Central memory CD8-positive, alpha-beta T cell (primary cell): ENCODE measurements at places on chromosomes 12 and 14.

GRCh38 chr12:114012744-114013431 lies 46.8 kb upstream of the RBM19 start:
- no peak overlapping the region for H3K4me3 ChIP-seq
- no peaks in the 10 kb centered on the region for H3K36me3 ChIP-seq
- DNase-seq, result no peak
- peaks cover 23% of the 10 kb centered on the region for H3K27me3 ChIP-seq
- H3K27ac ChIP-seq, result no peak overlapping the region

- no peaks in the 10 kb centered on the region for H3K4me1 ChIP-seq
- peaks cover 6% of the 10 kb centered on the region for H3K27me3 ChIP-seq
- no peaks in the 10 kb centered on the region for H3K36me3 ChIP-seq
- peak overlapping the region; percentile 9 for H3K27ac ChIP-seq
- H3K4me3 ChIP-seq, result no peak overlapping the region
- no peak for DNase-seq
Observed at GRCh38 chr12:95204141-95204866, 13.0 kb downstream of the FGD6 start.

DNA sequence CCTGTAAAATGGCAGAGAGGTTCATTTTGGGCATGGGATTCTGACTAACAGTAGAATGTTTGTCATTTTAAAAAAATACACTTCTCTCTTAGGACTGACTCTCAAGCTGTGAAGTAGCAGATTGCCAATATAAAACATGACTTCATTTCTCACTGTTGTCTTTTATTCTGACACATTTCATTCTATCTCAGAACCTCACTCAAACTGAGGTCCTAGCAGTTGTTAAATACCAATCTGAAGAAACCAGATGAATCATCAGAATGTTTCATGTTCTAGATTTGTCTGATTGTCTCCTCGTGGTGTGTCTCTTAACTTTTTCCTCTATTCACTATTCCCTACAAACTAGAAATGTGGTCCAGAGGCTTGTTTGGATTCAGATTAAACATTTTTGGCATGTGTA lies 276.5 kb upstream of the NPAS3 start:
- H3K4me1 ChIP-seq, result no peaks in the 10 kb centered on the region
- no peak for DNase-seq
- H3K27ac ChIP-seq, result no peak overlapping the region
- H3K27me3 ChIP-seq, result no peaks in the 10 kb centered on the region

GRCh38 chr14:105486163-105486973 lies at the start of gene CRIP1:
TSS of gene CRIP1 (plus strand) at chr14:105486886. CDS start at chr14:105487260, 374 bp downstream.
- H3K27me3 ChIP-seq, result no peaks in the 10 kb centered on the region
- peaks cover 72% of the 10 kb centered on the region for H3K36me3 ChIP-seq
- peaks cover 47% of the 10 kb centered on the region for H3K4me1 ChIP-seq
- H3K27ac ChIP-seq, result peak within 1 kb of the TSS; percentile 95

- no peaks in the 10 kb centered on the region for H3K36me3 ChIP-seq
- H3K27ac ChIP-seq, result no peak overlapping the region
- no peak for DNase-seq
- H3K4me3 ChIP-seq, result no peak overlapping the region
Observed at GRCh38 chr14:76101391-76102379, 50.0 kb upstream of the GPATCH2L start.

DNA sequence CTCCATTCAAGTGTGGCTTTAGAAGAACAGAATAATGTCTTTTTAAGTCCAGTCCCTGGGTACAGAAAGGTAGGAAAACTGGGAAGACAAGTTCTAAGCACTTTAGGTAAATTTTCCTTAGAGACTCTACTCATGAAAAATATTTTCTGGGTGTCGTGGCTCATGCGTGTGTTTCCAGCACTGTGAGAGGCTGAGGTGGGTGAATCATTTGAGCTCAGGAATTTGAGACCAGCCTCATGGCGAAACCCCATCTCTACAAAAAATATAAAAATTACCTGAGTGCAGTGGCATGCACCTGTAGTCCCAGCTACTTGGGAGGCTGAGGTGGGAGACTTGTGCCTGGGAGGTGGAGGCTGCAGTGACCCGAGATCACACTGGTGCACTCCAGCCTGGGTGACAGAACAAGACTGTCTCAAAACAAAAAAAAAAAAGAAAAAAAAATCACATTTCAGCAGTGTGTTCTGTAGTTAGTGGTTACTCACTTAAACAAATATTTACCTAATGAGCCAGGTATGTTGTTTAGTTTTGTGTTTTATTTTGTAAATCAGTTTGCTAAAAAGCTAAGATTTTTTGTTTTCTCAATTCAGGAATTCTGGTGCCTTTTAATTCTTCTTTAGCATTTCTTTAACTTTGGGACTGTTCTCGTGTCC lies 52.3 kb upstream of the RD3L start:
- H3K27ac ChIP-seq, result no peak overlapping the region
- H3K4me3 ChIP-seq, result no peak overlapping the region
- peaks cover 2% of the 10 kb centered on the region for H3K36me3 ChIP-seq
- H3K4me1 ChIP-seq, result no peaks in the 10 kb centered on the region
- DNase-seq, result no peak

DNA sequence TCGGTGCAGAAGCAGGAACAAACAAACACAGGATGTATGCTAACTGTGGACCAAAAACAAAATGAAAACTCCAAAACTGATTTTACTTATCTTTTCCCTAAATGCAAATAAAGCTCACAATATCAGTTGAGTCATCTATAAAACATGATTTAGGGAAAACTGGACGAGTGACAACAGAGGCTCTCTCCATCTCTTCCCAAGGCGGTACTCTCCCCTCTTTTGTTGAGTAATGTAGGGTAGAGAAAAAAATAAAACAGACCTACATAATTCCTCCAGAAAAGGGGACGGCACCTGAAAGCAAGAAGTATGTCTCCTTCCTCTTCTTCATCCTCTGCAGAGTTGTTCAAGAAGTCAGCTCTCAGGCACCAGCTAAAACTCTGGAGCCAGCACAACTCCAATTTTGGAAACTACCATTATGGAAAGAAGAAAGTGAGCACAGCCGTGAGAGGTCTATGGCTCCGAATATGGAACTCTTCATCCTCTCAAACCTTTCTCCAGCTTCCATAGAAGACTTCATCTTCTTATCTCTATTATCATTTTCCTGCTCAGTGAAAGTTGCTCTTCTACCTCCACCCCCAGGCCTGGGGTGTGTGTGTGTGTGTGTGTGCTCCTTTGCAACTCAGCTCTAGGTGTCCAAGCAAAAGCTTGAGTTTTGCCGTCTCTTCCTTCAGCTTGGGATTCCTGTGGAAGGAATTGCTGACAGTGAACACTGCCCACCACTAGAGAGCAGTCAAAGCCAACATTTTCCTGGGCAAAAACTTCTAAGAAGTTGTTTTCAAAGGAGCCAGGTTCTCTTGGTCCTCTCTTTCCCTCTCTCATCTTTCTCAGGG lies 155.4 kb downstream of the DIO2 start:
- no peak overlapping the region for H3K27ac ChIP-seq
- no peak overlapping the region for H3K4me3 ChIP-seq
- no peak for DNase-seq
- no peaks in the 10 kb centered on the region for H3K4me1 ChIP-seq
- no peaks in the 10 kb centered on the region for H3K27me3 ChIP-seq

GRCh38 chr12:97837401-97837800 lies 374.8 kb downstream of the RMST start:
- H3K36me3 ChIP-seq, result no peaks in the 10 kb centered on the region
- H3K4me3 ChIP-seq, result no peak overlapping the region
- no peak for DNase-seq
- no peaks in the 10 kb centered on the region for H3K4me1 ChIP-seq
- no peak overlapping the region for H3K27ac ChIP-seq
- no peaks in the 10 kb centered on the region for H3K27me3 ChIP-seq

- peaks cover 14% of the 10 kb centered on the region for H3K4me1 ChIP-seq
- no peak overlapping the region for H3K4me3 ChIP-seq
- no peak overlapping the region for H3K27ac ChIP-seq
- H3K36me3 ChIP-seq, result peaks cover 22% of the 10 kb centered on the region
- no peaks in the 10 kb centered on the region for H3K27me3 ChIP-seq
- no peak for DNase-seq
Observed at GRCh38 chr12:62328296-62328921, 68.2 kb downstream of the USP15 start.

- peaks cover 24% of the 10 kb centered on the region for H3K27me3 ChIP-seq
- no peak overlapping the region for H3K27ac ChIP-seq
- no peak for DNase-seq
- H3K4me1 ChIP-seq, result no peaks in the 10 kb centered on the region
- H3K4me3 ChIP-seq, result no peak overlapping the region
Observed at GRCh38 chr12:132384916-132385774, 55.8 kb upstream of the GALNT9 start.

- H3K4me1 ChIP-seq, result peaks cover 11% of the 10 kb centered on the region
- no peak overlapping the region for H3K4me3 ChIP-seq
Observed at GRCh38 chr12:27578689-27579372, 54.8 kb downstream of the PPFIBP1 start.

DNA sequence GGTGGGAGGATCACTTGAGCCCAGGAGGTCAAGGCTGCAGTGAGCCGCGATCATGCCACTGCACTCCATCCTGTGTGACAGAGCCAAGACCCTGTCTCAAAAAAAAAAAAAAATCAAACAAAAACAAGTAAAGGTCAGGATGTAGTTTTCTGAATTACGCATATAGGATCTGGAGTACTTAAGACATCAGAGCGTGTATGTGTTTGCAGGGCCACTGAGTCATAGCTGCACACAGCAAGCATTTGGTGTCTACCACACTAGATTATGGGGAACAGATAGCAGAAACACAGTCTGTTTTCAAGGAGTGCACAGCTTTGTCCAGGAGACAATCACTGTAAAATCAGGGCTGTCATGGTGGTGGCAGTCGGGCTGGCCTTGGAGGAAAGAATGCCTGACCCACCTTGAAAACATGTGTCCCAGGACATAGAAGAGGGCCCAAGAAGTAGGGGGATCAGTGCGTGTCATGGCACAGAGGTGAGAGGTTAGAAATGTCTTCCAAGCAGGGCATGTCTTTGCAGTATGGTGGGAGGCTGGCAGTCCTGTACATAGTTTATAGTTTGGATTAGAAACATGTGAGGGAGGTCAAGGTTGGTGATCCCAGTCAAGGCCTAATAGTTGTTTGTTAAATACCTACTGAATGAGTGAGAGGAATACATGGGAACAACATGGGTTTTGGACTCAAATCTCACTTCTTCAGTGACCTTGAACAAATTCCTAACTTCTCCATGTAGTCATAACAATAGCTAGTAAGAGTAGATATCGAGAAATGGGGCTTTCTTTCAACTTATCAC lies 23.6 kb upstream of the C12orf71 start:
- no peaks in the 10 kb centered on the region for H3K27me3 ChIP-seq
- no peak overlapping the region for H3K27ac ChIP-seq
- H3K36me3 ChIP-seq, result no peaks in the 10 kb centered on the region

- no peak overlapping the region for H3K4me3 ChIP-seq
- no peak for DNase-seq
- H3K27ac ChIP-seq, result peak overlapping the region; percentile 39
- peaks cover 30% of the 10 kb centered on the region for H3K36me3 ChIP-seq
- peaks cover 57% of the 10 kb centered on the region for H3K4me1 ChIP-seq
- H3K27me3 ChIP-seq, result no peaks in the 10 kb centered on the region
Observed at GRCh38 chr12:19506497-19506896, 67.2 kb downstream of the AEBP2 start.

DNA sequence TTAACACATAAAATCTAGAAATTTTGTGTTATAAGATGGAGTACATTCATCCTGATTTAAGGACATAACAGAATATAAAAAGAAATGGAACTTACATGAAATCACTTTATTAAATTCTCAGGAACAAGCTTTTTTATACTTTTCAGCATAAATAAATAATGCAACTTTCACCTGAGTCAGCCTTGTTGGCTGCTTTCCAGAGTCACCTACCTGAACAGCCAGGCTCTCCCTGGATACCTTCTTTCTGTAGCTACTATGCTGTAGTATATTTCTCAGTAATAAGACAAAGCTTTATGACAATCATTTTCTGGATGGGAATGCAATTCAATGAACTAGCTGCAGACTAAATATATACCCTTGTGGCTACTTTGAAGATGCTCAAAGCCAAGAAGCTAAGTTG lies 111.9 kb downstream of the NTS start:
- H3K4me3 ChIP-seq, result no peak overlapping the region
- no peak for DNase-seq
- no peaks in the 10 kb centered on the region for H3K4me1 ChIP-seq
- H3K36me3 ChIP-seq, result no peaks in the 10 kb centered on the region
- H3K27ac ChIP-seq, result no peak overlapping the region

GRCh38 chr12:116037941-116038837 lies 239.3 kb downstream of the MED13L start:
- peaks cover 1% of the 10 kb centered on the region for H3K36me3 ChIP-seq
- H3K27me3 ChIP-seq, result no peaks in the 10 kb centered on the region
- no peak overlapping the region for H3K27ac ChIP-seq
- no peak for DNase-seq
- no peak overlapping the region for H3K4me3 ChIP-seq

GRCh38 chr14:68840454-68840853 lies 47.6 kb upstream of the ZFP36L1 start:
- no peak overlapping the region for H3K4me3 ChIP-seq
- H3K27ac ChIP-seq, result no peak overlapping the region
- H3K36me3 ChIP-seq, result peaks cover 2% of the 10 kb centered on the region
- peaks cover 15% of the 10 kb centered on the region for H3K27me3 ChIP-seq
- no peak for DNase-seq

DNA sequence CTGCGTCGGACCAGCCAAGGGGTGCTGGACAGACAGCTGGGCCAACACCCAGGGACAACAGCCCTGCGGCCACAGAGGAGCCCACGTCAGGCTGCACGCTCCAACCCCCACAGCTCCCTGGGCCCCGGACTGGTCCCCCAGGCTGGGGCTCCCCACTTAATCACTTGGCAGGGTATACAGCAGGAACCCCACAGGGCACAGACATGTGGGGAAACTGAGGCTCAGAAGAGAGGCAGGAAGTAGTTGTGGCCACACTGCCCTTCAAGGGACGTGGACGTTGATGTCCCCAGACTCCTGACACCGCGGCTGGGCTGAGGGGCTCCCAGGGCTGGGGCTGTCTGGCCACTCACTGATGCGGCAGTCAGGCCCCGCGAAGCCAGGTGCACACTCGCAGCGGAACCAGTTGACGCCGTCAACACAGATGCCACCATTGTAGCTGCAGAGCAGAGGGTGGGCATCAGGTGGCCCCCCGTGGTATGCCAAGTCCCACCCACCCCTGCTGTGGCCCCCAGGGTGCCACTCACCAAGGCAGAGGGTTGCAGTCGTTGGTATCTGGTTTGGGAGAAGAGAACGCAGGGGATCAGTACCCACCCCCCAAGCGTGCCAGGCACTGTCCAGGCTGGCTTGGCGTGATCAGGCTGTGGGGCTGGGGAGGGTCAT lies 21.5 kb downstream of the JAG2 start:
- H3K4me1 ChIP-seq, result no peaks in the 10 kb centered on the region
- no peaks in the 10 kb centered on the region for H3K36me3 ChIP-seq
- H3K4me3 ChIP-seq, result no peak overlapping the region
- H3K27ac ChIP-seq, result no peak overlapping the region
- no peak for DNase-seq
- no peaks in the 10 kb centered on the region for H3K27me3 ChIP-seq

- no peaks in the 10 kb centered on the region for H3K36me3 ChIP-seq
- no peak overlapping the region for H3K4me3 ChIP-seq
- H3K27me3 ChIP-seq, result no peaks in the 10 kb centered on the region
- DNase-seq, result no peak
- no peak overlapping the region for H3K27ac ChIP-seq
Observed at GRCh38 chr12:79274501-79275064, 410.0 kb downstream of the SYT1 start.

- DNase-seq, result no peak
- H3K36me3 ChIP-seq, result no peaks in the 10 kb centered on the region
- H3K4me3 ChIP-seq, result peak overlapping the region; percentile 2
- peak overlapping the region; percentile 37 for H3K27ac ChIP-seq
Observed at GRCh38 chr14:97077253-97077653, 280.1 kb downstream of the VRK1 start.
